ENCODE measurements at places on chromosomes 2 and 18.
A peak's percentile ranks its signal among the peaks of the same experiment; 100 is the strongest.

DNA sequence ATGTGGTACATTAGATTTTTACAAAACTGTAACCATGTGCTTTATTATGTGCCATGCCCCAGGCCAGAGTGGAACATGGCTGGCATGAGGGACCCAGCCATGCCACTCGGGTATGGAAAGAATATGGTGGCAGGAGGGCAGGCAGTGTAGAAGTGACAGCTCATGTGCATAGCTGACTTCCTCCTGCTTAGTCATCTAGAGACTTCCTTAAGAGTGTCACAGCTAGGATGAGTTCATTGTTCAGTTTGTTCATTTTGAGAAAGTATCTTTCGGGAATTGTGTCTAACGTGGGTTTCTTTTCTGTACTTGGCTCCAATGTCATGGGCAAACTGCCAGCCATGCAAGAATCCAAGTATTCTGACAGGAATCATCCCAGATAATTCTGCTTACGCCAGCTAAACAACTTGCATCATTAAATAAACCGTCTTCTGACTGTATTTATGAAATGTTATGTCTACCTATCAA lies 94.3 kb upstream of the ITGB6 start:
- no peak for DNase-seq

GRCh38 chr2:214103276-214104001 lies 307.4 kb upstream of the VWC2L start:
- DNase-seq, result no peak

DNA sequence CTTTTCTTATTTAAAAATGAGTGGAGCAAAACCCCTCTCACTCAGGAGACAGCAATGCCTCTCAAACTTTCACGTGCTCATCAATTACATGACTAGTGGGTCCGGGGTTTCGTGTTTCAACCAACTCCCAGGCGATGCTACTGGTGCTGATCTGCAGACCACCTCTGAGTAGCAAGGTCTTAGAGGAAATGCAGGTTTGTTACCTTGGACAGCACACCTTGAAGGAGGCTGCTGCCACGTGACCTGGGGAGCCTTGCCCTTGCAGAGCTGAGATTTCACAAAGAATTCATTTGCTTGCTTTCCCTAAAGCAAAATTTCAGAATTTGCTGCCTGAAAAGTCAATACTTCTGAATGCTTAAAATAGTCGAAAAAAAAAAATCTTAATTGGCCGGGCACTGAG lies 32.4 kb downstream of the SMIM21 start:
- no peak for DNase-seq

DNA sequence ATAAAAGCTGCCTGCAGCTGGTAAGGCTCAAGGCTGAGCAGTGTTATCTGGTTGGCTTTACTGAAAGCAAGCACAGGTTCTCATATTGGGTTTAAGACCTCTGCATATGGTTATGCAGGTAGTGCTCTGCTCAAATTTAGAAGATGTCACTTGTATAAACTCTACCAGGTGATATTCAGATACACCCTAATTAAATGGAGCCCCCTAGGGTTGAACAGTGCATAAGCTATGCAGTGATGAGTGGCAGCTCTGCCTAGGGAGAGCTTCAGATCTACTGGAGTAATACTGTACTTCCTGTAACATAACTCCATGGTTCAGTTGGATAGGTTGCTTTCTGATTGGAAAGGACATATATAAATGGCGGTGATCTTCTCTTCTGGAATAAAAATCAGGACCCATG lies 222.7 kb downstream of the CYRIA start:
- no peak for DNase-seq

DNA sequence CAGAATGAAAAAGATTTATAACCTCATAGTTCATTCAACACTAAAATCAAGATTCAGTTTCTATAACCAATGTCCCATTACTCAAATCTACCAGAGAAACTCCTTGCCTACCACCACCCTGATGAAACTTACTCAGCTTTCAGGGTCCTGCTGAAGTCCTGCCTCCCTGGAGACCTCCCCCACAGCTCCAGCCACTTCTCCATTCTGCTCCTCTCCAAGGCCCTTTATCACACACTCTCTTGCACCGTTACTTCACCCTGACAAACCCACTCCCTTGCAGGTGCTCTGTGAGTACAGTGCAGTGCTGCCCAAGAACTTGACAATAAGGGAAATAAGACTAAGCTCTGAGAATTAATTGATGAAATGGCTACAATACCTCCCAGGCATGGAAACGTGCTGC lies 83.5 kb upstream of the CDCA7 start:
- no peak for DNase-seq

DNA sequence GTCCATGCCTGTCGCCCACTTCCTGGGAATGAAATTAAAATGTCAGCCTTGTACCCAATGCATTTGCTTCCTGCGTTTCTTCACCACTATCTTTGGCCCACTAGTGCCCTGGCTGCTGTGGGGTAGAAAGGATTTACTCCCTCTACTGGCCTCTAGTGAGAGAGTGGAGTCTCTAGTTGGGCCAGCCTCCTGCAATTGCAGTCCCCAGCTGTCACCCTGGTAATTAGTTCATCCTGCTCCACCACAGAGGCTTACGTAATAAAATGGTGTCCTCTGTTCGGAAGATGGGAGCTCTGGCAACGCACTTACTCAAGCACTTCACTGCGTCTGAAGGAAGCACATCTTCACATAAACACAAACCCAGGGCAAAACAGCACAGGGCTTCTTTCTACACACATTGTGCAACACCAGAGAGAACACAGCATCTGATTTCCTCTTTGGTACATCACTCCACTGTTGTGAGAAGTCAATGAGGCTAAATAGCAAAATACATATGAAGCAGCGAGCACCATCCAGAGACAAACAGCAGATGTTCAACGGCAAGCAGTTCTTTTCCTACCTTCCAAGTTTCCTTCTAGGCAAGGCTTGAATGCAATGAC lies 274.6 kb downstream of the LRATD1 start:
- no peak for DNase-seq

DNA sequence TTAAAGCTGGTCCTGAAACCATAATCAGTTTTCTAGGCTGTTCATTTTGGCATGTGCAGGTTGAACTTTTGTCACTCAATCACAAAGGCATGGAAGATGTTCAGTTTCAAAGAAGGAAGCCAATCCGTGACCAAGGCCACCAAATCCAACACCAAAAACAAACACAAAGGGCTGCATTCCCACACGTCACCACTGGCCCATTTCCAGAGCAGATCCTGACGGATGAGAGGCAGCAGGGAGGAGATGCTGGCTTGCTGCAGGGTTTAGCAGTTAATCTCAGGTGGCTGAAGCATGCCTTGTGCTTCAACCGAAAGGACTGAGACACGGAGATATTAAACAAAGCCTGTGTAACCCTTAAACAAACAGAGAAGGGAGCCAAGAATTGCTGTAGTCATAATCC lies 191.9 kb upstream of the CTAGE1 start:
- no peak for DNase-seq

GRCh38 chr18:23226930-23227725 lies 91.8 kb downstream of the CABLES1 start:
- DNase-seq, result no peak

- peak; percentile 28 for DNase-seq
These were observed 29.6 kb upstream of the ENOSF1 start for GRCh38 chr18:741931-742512.

DNA sequence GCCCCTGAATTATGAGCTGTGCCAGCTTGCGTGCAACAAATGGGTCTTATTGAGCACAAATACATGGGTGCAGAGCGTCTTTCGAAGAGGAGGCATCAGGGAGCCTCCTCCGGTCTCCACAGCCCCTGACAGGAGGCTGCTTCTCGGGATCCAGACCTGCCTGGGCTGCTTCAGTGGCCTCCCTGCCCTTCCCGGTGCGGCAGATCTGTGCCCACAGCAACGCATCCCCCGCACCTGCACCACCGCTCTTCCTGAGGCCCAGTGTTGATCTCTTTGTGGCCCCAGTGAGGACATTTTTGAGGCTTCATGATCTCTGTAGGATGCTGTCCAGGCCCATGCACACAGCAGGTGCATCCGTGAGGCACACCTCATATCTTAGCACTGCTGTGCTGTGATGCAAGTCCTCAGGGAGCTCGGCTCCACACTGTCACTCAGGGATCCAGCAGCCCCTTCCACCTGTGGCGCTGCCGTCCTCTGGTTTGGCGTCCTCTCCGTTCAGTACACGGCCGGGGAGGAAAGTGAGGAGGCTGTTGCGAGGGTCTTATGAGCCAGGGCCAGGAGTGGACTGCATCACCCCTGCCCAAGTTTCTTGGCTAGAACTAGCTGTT lies 17.4 kb downstream of the RTP5 start:
- no peak for DNase-seq

- DNase-seq, result no peak
These were observed 145.0 kb downstream of the CLIP4 start for GRCh38 chr2:29260142-29260772.

GRCh38 chr2:238668426-238668825 lies 179.5 kb upstream of the TWIST2 start:
- no peak for DNase-seq

- peak; percentile 76 for DNase-seq
These were observed 52.0 kb upstream of the ARL4C start for GRCh38 chr2:234548695-234549420.

DNA sequence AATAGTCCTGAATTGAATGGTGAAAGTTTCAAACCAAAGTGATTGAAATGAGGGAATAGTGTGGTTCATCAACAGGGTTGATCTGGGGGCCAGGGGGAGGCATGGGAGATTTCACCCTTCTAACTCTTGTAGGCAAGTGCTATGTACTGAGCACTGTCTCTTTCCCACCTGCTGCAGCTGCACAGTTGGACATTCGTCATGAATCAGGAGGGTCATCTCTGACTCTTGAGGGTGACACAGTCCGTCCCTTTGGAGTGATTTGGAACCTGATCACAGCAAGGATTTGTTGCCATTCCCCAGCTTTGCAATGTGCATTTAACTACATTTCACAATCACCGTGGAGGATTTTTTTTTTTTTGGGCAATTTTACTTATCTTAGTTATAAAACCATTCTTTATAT lies 224.6 kb downstream of the PHLPP1 start:
- DNase-seq, result no peak

GRCh38 chr2:4882421-4882820 lies 809.8 kb upstream of the SOX11 start:
- no peak for DNase-seq

- no peak for DNase-seq
These were observed 9.7 kb downstream of the TMEM18 start for GRCh38 chr2:667332-667999.

- no peak for DNase-seq
These were observed 391.0 kb upstream of the RAB12 start for GRCh38 chr18:8218197-8218596.

DNA sequence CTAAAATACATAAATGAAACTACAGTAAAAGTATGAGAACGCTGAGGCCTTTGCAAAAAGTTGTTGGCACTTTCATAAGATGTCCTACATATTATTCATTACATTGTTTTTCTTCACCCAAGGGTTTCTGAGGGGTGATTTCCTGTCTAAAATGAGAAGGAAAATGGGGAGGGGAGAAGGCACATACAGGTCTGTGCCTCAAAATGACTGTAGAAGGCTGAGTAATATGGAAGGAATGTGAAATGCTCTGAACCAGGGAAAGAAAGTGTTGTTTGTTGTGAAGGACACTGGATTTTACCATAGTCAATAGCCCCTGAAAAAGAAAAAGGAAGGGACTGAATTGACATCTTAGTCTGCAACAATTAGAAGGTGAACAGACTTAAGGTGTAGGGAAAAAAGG lies 99.5 kb upstream of the RNF152 start:
- DNase-seq, result no peak

DNA sequence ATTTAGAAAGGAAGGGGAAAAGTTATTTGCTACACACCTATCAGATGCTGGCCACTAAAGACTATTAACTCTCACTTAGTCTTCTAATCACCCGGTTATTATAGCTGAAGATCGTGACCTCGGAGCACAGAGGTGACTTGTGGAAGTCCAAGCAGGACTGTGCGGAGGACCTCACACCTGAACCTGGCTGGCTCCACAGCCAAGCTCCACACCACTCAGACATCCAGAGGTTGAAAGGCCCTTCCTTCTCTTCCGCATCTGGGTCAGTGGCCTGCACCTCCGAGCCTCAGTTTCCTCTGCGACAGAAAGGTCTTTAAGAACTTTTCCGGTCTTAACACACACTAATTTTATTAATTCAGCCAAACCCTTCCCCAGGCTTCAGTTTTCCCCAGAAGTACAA lies 57.9 kb downstream of the TNS1 start:
- DNase-seq, result no peak

DNA sequence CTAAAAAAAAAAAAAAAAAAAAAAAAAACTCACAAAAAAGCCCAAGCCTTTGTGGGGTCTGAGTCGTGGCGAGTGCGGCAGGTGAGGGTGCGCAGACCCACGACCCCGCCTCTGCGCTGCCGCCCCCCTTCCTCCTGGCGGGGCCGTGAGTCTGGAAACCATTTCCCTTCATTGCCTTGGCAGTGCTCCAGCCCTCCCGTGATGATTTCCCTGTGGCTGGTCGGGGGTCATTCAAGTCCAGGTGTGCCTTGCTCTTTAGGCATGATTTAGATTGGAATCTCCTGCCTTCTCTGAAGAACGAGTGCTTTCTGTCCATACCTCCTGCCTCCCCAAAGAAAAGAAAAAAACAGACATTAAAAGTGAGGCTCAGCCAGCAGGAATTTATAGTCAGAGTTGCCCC lies 161.8 kb downstream of the FAM210A start:
- no peak for DNase-seq

- no peak for DNase-seq
These were observed 2.3 kb upstream of the BCL11A start for GRCh38 chr2:60555783-60556139.

GRCh38 chr2:106058469-106059137 lies 135.5 kb downstream of the UXS1 start:
- DNase-seq, result no peak

DNA sequence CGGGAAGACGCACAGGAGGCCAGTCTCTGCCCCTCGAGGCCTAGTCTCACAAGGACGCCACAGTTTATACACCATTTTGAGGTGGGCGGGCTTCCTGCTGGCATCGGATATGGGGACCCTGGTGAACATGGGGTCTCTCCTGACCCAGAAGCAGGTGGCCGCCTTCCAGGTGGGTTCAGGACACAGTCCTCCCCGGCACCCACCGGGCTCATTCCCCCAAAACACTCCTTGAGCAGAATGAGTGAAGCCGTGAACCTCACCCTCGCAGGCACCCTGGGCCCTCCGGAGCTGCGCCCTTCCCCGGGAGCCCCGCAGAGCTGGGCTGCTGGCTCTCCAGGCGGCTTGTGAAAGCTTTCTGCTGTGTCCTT lies 6.5 kb downstream of the NFATC1 start:
- no peak for DNase-seq

- no peak for DNase-seq
These were observed 9.2 kb downstream of the HTRA2 start for GRCh38 chr2:74538881-74539339.

- no peak for DNase-seq
These were observed 304.2 kb downstream of the CYP26B1 start for GRCh38 chr2:71843391-71843850.

- no peak for DNase-seq
These were observed 59.1 kb downstream of the NETO1 start for GRCh38 chr18:72808680-72809079.

- no peak for DNase-seq
These were observed 1392.9 kb upstream of the ACVR2A start for GRCh38 chr2:146451972-146452371.

DNA sequence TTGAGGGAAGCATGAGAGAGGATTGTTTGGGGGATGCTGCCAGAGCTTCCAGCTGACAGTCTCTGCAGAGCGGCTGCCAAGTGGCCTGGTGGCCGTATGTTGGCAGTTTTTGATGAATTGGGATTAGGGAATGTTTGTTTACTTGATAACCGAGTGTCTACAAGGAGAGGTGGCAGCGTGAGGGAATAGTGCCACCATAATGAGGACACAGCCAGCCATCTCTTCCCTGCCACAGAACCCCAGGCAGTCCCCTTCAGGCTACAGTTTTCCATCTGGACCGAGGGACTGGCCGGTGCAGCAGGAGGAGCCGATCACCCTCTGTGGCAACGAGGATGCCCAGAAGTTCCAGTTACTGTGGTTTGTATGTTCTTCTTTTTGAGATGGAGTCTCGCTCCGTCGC lies 55.2 kb downstream of the TRAPPC12 start:
- no peak for DNase-seq
